CD4-positive, alpha-beta T cell treated with Interleukin-21 for 1 hour (primary cell): ENCODE measurements at places on chromosomes 5 and 9.

- DNase-seq = peak; percentile 78
These were observed 938 bp downstream of the NINJ1 start for GRCh38 chr9:93132946-93133680.

- no peak for DNase-seq
These were observed 54.3 kb downstream of the MTX3 start for GRCh38 chr5:79936646-79937216.

GRCh38 chr5:178313316-178313715 is 80.7 kb upstream of the PHYKPL start:
- no peak for DNase-seq

- DNase-seq = no peak
These were observed 5.6 kb upstream of the BNIP1 start for GRCh38 chr5:173138707-173139106.
